ENCODE measurements at places on chromosomes 7 and 10.

DNA sequence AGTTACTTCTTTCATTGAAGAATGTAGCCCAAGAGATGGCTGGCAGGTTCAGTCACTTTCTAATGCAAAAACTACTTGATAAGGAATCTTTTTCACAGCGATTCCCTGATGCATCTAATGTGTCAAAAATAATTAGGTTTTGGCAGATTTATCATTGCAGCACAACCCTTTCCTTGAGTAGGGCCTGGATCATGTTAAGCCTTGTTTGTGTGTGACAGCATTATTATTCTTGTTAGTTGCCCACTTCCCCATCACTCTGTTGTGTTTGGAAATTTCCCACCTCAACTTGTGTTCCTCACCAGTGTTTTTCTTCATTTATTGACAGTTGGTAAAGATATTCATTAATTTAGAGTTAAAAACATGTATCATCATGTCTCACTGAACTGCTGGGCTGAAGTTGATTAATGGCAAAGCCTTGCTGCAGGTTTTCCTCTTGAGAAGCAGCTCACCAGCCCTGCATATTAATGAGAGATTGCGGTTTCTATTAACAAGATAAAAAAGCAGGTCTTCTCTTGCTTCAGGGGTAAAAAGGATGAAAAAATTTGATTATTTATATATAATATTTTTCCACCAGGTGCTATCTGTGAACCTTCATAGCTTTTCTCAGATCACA lies 233.3 kb upstream of the MDFIC start:
- no peak for DNase-seq

DNA sequence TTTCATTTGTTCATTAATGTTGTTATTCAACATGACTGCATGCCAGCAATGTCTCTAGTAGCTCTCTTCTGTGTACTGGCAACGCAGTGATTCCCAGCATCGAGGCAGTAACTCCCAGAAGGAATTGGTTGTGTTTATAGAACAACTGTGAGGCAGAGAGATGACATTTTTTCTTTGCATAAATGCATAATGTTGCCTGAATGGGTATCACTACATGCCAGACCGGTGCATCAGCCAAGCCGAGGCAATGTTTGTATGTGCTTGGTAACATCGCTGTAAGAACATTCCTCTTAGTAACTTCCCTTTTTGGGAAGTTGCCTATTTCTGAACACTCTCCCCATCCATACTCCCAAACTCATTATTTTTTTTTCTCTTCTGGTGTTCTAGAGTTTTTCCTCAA lies 182.9 kb downstream of the HTR7 start:
- DNase-seq, result no peak

- no peak for DNase-seq
Measured at GRCh38 chr10:11359869-11360268, 251.6 kb downstream of the USP6NL start.

DNA sequence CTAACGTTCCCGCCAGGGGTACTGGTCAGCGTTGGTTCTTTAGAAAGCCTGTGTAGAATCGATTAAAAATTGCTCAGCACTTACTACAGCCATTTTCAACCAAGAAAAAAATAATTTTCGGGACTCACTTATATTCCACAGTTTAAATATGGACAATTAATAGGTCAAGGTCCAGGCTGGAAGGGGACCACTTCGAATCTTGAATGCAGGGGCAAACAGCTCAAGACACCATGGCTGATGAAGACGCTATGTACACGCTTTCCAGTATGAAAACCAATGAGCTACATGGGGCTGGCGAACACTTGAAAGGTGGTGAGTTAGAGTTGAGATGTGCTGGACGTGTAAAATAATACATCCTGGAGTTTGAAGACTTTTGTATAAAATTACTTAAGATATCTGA lies 87.2 kb downstream of the PRKCQ start:
- no peak for DNase-seq

DNA sequence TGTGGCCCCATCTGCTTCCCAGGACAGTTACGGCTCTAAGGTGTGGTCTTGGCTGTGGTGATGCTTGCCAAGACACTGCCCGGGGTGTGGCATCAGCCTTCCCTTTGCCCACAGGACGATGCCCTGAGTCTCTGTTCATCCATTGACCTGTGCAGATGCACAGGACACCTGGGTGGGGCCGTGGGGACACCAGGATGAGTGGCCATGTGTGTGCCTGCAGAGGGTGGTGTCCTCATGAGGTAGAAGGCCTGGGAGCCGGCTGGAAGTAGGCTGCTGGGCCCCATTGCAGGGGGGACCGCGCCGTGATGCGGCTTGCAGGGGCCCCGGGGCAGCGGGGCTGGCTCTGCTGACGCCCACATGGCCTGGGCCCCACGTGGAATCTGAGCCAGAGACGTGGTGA lies 22.4 kb upstream of the PWWP2B start:
- no peak for DNase-seq

- DNase-seq, result no peak
Measured at GRCh38 chr10:22504766-22505165, 159.5 kb downstream of the SPAG6 start.

GRCh38 chr7:29331163-29331562 lies 136.6 kb downstream of the CHN2 start:
- no peak for DNase-seq

- no peak for DNase-seq
Measured at GRCh38 chr7:368651-369475, 78.9 kb downstream of the FOXL3 start.

- no peak for DNase-seq
Measured at GRCh38 chr10:89657302-89657701, 12.3 kb upstream of the PANK1 start.

GRCh38 chr10:93068411-93069244 lies 5.1 kb upstream of the CYP26A1 start:
- no peak for DNase-seq

- no peak for DNase-seq
Measured at GRCh38 chr10:119786117-119786769, 60.4 kb downstream of the INPP5F start.

DNA sequence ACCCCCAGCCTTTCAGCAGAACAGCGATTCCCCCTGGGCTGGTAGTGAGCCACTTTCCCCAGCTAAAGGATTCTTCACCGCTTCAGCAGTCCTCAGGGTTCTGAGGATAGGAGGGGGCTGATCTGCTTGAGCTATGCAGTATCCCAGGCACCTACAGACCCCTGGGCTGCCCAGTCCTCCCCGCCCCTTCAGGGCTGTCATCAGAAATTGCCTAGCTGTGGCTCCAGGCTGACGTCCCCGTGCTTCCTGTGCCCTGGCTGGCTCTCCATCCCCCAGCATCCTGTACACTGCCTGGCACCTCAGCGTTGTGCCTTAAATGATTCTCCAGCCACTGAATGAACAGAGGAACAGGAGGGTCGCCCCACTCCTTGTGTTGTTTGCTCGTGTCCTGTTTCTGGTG lies 38.4 kb upstream of the CDH23 start:
- no peak for DNase-seq

- peak; percentile 1 for DNase-seq
Measured at GRCh38 chr10:48523820-48524758, 80.8 kb downstream of the ARHGAP22 start.

GRCh38 chr7:107262857-107263256 lies 94.1 kb downstream of the HBP1 start:
- no peak for DNase-seq

- DNase-seq, result peak; percentile 45
Measured at GRCh38 chr7:39761449-39761848, 138.1 kb downstream of the RALA start.

DNA sequence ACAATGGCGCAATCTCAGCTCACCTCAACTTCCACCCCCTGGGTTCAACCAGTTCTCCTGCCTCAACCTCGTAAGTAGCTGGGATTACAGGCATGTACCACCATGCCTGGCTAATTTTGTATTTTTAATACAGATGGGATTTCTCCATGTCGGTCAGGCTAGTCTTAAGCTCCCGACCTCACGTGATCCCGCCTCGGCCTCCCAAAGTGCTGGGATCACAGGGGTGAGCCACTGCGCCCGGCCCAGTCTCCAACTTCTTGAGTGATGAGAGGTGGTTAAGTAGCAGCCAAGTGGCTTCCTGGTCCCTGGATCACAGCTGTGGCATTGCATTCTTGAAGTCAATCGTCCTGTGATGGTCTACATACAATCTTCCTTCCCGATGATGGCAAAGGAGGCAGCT lies 46.1 kb upstream of the NFE2L3 start:
- DNase-seq, result no peak

DNA sequence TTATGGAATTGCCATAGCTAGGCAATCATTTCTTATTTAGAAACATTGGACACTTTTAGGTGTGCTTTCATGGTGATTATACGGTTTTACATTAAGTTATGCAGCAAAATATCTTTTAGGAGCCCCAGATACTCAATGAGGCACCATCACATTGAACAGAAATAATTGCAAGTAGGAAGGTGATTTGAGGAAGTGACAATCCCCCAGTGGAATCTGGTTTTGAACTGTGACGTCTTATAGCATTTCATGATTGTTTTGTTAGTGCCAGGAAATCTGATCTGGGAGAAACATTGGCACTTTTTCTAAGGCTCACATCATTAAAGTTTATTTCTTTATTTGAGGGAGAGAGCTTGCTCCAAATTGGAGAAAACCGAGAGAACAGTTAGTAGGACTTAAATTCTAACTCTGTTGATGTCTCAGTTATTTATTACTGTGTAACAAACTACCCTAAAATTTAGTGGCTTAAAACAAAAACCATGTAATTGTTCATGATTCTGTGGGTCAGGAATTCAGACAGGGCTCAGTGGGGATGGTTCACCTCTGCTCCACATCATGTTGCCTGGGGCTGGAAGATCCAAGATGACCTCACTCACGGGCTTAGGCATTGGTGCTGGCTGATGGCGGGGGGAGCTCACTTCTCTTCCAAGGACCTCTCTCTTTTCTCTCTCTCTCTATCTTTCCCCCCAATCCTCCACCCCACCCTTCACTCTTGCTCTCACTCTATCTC lies 78.2 kb upstream of the STEAP1B start:
- DNase-seq, result no peak

DNA sequence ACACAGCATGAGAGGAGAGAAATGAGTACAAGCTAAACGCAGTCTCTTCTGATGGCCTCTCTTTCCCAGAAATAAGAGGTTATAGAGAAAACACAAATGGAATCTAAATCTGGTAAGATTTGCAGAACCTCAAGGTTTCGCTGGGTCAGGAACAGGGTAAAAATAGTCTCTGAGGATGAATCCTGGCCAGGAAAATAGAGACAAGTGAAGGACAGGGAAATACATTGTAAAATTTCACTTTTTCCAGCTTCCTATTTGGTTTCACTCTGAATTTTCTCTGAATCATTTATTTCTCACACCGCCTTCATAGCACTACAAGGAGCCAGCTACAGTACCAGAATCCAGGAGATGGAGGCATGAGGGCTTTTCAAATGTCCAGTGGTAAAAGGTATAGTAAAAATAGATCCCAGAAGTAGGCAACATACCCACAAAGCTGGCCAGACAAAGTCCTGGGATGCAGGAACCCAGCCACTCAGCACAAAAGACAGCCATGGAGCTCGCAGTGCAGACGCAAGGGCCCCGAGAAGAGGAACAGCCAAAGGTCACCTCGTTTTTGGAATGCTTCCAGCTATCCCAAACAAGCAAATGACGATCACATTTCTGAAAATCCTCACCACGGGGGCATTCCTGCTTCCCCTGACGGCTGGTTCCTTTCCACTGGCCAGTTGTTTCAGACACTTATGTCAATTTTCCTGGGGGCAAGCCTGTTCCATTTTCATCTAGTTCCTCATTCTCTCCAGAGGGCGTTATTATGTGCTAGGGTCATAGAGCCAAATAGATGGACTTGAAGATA lies 21.5 kb upstream of the IKZF1 start:
- DNase-seq, result no peak

- DNase-seq, result no peak
Measured at GRCh38 chr7:38217672-38218071, 39.6 kb downstream of the STARD3NL start.

GRCh38 chr10:97534746-97535367 lies 36.1 kb downstream of the UBTD1 start:
- DNase-seq, result no peak

- DNase-seq, result no peak
Measured at GRCh38 chr10:62054830-62055229, 153.3 kb downstream of the ARID5B start.

DNA sequence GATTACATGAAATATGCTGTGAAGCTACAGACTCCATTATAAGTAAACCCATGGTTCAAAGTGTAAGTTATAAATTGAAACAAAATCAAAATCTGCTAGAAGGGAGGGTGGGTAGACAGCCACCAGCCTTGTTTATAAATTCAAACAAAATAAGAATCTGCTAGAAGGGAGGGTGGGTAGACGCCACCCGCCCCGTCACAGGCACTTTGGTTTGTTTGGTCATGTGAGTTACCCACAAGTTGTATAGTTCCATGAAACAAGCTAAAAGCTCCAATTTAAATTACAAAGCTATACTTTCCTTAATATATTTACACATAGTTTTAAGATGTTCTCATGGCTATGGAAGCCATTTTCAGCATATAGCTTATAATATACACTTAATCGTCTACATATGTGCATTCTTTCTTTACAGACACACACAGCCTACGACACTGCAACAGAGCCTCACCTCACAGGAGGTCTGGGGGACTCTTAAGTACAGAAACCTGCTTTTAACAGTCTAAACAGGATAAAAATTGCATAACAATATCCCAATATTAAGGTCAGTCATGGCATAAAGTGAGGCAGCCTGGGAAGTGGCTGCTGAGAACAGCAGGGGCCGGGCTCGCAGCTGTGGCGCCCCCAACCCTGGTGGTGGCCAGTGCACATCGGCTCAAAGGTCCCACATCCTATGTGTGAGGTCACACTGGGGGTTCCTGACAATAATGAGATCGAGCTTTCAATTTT lies 28.1 kb upstream of the NCAPG2 start:
- no peak for DNase-seq

GRCh38 chr10:102479651-102480050 lies 22.9 kb downstream of the ACTR1A start:
- DNase-seq, result no peak

GRCh38 chr7:37054624-37055241 lies 330.4 kb upstream of the AOAH start:
- no peak for DNase-seq

GRCh38 chr10:99834410-99834809 lies 52.0 kb downstream of the ABCC2 start:
- no peak for DNase-seq
